ENCODE measurements at places on chromosomes 12 and 14.
A peak's percentile ranks its signal among the peaks of the same experiment; 100 is the strongest.

- no peak for DNase-seq
Measured at GRCh38 chr12:16008421-16008824, 97.3 kb downstream of the DERA start.

GRCh38 chr12:23767834-23768233, 181.6 kb downstream of the SOX5 start:
- DNase-seq: no peak

DNA sequence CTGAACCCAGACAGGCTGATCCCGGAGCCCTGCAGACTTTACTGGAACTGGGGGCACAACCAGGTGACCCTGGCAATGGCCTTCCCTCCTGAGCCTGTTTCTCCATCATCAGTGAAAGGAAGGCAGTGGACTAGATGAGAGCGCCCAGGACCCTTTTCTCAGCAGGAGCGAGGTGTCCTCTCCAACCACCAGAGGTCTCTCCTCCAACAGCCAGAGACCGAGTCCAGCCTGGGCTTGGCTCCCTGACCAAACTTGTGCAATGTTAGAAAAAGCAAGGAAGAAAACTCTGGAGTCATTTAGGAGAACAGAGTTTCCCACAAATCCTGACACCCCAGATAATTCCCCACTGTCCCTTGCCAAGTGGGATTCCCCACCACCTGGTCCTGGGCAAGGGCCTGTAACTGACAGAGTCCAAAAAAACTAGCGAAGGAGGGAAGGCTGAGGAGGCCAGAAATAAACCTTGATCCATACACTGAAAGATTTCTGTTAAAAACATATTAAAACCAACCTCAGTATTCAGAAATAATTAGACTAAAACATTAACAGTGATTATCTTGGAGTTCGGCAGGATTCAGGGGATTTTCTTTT, 9.0 kb downstream of the RPS6KL1 start:
- DNase-seq: peak; percentile 14

- no peak for DNase-seq
Measured at GRCh38 chr14:66140213-66140918, 345.8 kb upstream of the CCDC196 start.

GRCh38 chr12:104450700-104451099, 6.0 kb upstream of the CHST11 start:
- DNase-seq: no peak

GRCh38 chr14:30238936-30239335, 311.3 kb upstream of the PRKD1 start:
- no peak for DNase-seq

- DNase-seq: no peak
Measured at GRCh38 chr12:103960616-103961227, 5.0 kb upstream of the TDG start.

DNA sequence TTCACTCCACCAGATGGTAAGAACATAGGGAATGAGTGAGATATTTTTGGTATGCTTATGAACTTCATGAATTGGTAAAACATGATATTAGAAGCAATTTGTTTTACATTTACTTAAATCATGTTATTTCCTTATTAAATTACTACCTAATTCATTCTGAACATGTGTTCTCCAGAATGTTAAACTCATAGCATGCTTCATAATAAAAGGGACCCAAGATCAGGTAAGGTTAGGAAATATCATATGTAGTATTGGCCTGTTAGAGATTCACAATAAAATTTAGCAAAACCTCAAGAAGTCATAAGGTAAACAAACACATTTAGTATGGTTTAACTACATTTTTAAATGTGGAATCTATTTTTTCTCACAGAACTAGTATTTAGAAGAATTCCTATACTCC, 28.2 kb downstream of the PTPRQ start:
- DNase-seq: no peak

- DNase-seq: peak; percentile 77
Measured at GRCh38 chr12:57240066-57240921, 10.7 kb downstream of the STAC3 start.

GRCh38 chr12:75528272-75528671, 16.9 kb upstream of the KRR1 start:
- no peak for DNase-seq

DNA sequence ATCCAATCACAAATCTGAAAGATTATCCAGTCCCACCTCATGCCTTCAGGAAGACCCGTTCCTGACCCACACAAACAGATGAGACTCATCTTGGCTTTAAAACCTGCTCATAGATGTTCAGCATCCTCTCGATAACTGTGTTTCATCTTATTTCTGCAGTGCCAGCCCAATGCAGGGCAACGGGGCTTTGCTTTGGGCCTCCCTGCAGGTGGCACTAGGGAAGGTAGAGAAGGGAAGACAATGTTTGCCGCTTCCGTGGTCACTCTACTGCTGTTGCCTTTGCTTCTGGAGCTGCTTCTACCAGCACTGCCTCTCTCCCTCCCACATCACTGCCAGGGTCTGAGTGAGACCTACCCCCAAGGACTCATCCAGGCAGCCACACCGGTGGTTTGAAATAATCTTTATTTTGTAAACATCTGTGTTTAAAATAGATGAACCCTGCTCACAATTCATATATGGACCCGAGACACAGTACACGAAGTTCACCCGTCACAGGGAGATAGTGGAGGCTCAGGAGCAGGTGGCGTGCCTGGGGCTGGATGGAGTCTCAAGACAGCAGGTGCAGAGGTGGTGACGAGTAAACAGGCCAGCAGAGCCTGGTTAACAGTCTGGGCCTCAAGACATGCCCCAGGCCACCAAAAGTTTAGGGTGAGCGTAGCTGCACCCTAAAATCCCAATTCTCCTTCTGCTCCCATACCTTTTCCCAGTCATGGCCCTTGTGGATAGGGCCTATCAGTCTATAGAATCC, 3.1 kb upstream of the GPX2 start:
- DNase-seq: no peak

DNA sequence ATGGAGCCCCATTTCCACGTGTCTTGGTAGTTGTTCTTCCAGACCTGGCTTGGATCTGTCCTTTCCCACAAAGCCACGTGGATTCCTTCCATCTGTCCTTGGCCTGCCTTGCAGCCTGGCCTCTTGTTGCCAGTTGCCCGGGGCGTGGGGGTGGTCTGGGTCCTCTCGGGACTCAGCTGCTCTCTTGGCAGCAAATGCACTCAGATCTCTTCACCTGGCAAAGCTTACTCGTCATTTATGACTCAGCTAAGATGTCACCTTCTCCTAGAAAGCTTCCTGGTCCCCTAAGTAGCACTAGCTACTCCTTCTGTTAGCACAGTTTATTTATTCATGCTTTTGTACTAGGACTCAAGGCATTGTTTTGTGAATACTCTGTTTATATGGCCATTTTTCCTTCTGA, 13.6 kb downstream of the PLEKHG3 start:
- DNase-seq: no peak

DNA sequence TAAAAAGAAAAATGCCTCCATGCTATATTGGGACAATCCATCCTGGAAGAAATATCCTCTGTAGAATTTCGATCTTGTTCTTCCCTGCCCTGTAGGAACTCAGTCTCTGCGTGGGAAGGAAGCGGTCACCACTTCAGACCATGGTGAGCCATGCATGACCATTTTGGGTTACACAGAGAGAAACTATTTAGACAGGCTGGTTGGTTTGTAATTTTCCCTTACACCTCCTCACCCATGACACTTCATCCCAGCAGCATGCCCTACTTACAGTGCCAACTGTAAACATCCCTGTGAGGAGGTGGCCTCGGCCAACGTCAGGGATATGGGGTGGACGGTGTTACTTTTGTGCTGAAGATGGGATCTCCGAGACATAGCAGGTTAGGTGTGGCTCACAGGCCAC, 121.4 kb downstream of the SMOC1 start:
- DNase-seq: no peak

Data from CD4-positive, alpha-beta T cell treated with Interleukin-12 subunit alpha and Interleukin-12 subunit beta, for 1 hour (primary cell).